ENCODE measurements at places on chromosomes 12 and 14. TPM values are rescaled to one million over a fixed set of nuclear protein-coding genes. Genes with fewer than 3 reads are reported as not detected.

GPR132 gene
- under 0.01 TPM for total RNA-seq

GRCh38 chr12:82833481-82833880, 146.8 kb downstream of the TMTC2 start:
- peak; percentile 5 for DNase-seq

GRCh38 chr12:13130981-13131380, 27.5 kb upstream of the GSG1 start:
- no peak for DNase-seq

DNA sequence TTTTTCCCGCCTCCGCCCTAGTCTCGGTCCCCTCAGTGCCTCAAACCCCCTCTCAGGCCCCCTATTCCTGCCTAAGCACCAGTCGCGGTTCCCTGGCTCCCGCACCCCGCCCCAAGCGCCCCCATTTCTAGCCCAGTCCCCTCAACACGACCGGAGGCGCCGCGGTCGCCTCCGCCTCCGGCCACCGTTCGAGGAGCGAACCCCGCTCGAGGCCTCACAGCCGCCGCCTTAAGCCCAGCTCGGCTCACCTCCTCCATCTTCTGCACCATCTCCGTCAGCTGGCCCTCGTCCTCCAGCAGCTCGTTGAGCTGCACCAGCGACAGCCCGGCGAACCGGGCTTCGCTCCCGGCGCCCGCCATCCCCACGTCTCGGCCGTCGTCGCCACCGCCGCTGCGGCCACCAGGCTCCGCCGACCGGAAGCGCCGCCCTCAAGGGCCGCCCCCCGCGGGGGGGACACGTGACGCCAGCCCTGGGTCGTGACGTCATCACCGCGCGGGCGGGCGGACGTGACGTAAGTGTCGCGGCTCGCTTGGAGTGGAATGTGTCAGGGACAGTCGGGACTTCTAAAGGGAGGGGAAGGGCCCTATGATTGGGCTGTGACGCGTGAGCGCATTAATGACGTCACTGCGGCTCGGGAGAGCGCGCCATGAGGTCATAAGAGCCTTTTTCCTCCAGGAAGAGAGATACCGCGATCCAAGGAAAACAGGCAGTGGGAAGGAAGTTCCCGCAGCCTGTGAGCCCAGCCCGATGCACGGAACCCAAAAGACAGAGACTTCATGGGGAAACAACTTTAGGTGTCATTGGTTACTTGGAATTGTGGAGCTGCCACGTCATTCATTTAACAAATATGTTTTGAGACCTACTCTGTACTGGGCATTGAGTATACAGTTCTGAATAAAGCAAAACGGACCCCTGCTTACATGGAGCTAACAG, at the start of gene VPS37B:
Gene VPS37B, minus strand, starts transcription at position 421 of the 933 bp plus-strand sequence. Its CDS starts 62 bp downstream, at position 359.
- DNase-seq = peak; percentile 87

DNA sequence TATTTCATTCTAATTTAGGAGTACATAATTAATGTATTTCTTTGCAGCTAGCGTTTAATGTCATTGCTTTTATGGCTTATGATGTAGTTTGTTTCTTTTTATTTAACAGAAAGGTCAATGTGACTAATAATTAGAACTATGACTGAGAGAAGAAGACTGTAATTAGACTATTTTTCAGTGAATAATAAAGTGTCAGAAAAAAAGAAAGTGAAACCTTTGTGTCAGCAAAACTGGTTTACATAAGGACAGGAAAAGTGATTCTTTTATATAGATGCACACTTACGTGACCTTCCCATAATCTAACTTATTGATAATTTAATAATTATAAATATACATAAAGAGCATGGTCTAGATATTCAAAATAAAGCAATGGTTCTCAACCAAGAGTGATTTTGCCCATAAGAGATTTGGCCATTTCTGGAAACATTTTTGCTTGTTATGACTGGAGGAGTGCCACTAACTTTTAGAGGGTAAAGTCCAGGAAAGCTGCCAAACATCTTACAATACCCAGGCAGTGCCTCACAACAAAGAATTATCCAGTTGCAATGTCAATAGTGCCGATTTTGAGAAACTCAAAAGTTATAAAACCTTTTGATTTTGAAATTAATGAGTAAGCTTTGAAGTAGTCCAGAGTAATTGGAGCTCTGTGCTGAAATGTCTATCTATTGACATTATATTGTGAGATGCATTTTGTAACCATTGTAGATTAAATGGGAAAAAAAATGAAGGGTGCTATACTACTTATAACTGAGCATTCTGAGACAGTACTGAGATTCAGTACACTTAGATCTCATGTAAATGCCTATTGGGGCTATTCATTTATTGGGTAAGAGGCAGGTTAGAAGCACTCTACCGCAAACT, 227.1 kb downstream of the C12orf50 start:
- no peak for DNase-seq

GRCh38 chr14:75969126-75969525, 12.7 kb downstream of the TGFB3 start:
- DNase-seq = no peak

ADAMTS20 gene
- under 0.01 TPM for total RNA-seq

- no peak for DNase-seq
Measured at GRCh38 chr12:43988838-43989560, 153.1 kb downstream of the TMEM117 start.

DNA sequence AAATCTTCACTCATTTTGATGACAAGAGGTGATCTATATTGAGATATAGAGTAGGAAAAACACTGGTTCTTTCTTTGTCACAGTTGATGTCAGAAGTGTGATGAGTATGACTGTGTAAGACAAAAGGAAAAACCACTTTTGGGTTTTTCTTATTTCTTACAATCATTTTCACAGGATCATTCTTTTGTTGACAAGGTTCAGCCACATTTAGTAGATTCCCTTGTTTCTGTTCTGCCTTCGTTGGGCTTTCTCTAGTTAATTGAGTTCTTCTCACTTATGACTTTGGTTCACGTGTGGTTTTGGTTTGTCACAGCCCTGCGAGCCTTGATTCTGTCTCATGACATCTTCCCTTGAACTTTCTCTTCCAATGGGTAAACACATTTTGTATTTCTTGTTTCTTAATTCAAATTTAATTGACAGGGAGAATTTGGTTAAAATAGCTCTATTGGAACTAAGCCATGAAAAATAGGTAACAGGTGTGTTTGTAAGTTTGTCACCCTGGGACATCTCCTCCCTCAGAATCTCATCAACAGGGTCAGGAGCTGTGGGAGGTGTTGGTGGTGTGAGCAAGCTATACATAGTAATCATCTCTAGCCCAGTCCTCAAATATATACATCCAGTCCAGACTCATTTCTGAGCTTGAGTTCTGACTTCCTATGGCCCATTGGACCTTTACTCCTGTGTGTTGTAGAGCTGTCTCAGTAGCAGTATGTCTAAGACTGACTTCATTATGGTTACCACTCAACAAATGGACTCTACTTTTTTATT, 255.3 kb downstream of the BMP4 start:
- no peak for DNase-seq

GRCh38 chr12:70317781-70318180, 48.3 kb upstream of the KCNMB4 start:
- no peak for DNase-seq

DNA sequence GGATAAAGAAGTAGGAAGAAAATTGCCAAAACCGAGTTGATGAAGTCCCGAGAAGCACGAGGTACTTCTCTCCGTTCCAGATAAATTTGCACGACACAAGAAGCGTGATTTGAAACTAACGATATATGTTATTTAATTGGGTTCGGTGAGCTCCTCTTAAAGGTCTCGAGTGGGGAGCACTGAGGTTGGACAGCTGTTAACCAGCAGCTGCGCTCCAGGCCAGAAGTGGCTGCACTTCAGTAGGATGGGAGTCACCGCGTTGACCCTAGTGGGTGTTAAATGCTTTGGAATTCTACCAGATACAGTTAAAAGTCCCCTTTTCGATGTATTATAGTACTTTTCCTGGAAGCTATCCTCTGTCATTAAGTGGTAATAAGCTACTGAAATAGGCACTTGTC, 953 bp upstream of the DCAF5 start:
- DNase-seq = peak; percentile 35

DNA sequence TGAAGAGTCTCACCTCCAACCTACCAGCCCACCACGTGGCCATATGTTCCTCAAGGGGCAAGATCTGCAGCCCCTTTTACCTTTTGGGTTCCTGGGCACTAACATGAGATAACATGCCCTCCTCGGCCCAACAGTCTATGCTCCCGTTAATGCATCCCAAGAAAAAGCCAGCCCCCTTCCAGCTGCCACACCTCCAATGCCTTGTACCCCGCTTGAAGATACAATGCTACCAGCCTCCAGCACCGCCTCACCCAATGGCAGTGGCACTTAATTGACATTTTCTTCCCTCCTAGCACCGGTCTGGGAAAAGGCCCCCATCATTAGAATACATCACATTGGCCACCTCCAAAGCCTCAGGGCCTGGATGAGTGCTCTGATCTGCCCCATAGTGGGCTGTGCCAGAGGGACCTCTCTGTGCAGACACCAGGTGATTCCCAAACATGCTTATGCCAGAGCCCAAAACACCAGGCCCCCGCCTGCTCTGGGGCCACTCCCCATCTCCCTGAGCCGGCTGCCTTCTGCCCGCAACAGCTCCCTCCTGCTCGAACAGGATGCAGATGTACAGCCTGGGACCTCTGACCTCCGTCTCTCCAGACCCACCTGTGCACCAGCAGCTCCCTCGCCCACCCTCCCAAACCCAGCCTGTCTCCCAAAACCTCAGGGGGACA, 118.3 kb downstream of the NCOR2 start:
- no peak for DNase-seq

PLEKHD1 gene
- total RNA-seq = not detected

DNA sequence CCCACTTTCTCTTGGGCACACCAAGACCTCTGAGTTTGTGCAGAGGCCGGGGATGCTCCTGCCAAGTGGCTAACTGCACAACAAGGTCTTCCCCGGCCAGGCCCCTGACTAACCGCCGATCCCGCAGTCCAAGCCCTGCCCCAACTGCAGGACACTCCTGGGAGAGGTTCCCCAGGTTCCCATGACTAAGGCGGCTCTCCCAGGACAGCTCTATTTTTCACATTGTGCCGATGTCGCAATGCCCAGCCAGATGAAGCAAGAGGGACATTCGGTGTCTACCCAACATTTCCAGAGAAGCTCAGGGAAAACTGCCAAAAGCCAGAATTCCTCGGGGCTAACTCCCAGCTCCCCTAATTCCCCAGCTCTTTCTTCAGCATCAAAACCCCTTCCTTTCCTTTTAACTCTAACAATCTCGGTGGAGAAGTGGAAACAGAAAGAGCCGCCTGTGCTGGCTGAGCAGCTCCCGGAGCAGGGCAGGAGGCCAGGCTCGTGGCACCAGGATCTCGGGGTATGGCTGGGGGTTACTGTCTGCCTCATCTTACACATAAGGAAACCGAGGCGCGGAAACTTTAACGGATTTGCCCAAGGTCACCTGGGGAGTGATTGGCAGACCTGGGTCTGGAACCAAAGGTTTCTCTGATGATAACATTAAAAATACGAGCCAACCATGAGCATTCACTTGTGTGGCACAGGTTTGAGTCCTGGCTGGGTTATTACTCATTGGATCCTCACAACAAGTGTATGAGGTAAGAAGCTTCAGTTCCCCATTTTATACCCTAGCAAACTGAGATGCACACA, 318.2 kb downstream of the BCL11B start:
- DNase-seq = peak; percentile 7

GRCh38 chr12:47098099-47098498, 18.3 kb upstream of the AMIGO2 start:
- no peak for DNase-seq

- peak; percentile 81 for DNase-seq
Measured at GRCh38 chr12:114783089-114783618, 99.2 kb upstream of the TBX3 start.

ESPL1 gene
- total RNA-seq = 4.8 TPM

PRH2 gene
- 0.32 TPM for total RNA-seq

DNA sequence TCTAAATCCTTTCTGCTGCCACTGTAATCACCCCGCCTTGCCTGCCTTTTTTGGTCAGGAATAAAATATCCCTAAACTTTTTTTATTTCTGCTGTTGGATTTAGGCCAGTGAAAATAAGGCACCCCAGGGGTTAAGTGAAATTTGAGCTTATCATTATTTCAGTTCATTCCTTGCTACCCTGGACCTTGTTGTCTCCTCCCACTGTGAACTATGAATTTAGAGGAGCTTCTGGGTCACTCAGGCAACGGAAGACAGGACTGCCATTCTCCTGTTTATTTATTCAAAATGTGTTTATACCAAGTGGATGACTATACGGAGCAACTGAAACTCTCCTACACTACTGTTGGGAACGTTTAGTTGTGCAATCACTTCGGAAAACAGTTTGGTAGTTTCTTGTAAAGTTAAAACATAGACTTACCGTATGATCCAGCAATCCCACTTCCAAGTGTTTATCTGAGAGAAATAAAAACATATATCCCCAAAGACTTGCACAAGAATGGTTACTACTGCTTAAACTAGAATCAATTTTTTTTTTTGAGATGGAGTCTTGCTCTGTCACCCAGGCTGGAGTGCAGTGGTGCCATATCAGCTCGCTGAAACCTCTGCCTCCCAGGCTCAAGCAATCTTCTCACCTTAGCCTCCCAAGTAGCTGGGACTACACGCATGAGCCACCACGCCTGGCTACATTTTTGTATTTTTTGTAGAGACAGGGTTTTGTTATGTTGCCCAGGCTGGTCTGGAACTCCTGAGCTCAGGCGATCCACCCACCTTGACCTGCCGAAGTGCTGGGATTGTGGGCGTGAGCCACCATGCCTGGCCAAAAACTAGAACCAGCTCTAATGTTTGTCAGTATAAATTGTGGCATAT, 2.3 kb upstream of the TRAFD1 start:
- peak; percentile 96 for DNase-seq

AQP6 gene
- not detected for total RNA-seq

- no peak for DNase-seq
Measured at GRCh38 chr12:116421785-116422538, 137.2 kb upstream of the MAP1LC3B2 start.

DNA sequence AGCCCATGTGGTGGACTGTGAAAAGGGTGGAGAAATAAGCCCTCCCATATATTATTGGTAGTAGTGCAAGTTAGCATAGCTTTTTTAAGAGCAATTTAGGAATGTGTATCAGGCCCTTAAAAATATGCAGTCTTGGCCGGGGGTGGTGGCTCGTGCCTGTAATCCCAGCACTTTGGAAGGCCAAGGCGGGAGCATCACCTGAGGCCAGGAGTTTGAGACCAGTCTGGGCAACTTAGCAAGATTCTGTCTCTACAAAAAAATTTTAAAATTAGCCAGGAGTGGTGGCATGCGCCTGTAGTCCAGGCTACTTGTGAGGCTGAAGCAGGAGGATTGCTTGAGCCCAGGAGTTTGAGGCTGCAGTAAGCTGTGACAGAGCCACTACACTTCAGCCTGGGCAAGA, 64.2 kb upstream of the BCAT1 start:
- no peak for DNase-seq

Measured in fibroblast of villous mesenchyme (primary cell).